ENCODE measurements at places on chromosomes 2 and 18.

DNA sequence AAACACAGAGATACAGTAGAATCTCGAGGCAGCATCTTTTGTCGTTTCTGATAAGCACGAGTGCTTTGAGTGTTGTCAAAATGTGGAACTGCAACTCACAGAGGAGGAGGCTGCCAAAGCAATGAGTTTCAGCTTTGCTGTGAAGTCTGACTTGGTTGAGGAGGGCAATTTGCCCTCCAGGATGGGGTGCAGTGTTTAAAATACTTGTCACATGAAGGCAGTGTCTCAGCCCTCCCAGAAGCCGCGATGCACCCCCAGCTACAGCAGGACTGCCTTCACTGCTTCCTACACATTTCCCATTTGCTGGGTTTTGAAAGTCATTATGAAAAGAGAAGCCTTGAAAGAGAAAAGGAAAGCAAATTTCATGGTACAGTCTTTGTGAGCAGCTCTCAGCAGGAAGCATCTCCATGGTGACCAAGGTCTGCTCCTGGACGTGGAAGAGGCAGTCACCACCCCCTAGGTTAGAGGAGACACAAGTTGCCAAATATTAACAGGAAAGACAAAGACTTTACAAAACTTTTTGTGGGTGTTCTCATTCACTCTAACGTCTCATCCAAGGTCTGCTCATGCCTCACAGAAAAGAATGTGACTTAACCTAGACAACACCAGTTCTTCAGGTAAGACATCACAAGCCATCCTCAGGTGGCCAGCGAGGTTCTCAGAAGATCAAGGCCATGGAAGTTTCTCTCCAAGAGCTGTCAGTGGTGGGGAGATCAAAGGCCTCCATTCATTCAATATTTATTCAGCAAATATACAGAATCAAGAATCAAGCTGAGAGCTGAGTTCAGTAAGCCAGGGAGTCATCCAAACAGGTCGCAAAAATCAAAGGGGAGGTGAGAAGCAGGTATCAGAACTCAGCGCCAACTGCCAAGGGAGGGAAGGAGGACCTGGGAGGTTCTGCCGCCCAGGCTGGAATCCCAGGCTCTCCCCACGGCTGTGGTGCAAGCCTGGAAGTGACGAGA is 476.0 kb downstream of the EIPR1 start:
- DNase-seq: no peak

- DNase-seq: peak; percentile 62
Measured at GRCh38 chr2:7427293-7428060, 510.3 kb downstream of the RNF144A start.

DNA sequence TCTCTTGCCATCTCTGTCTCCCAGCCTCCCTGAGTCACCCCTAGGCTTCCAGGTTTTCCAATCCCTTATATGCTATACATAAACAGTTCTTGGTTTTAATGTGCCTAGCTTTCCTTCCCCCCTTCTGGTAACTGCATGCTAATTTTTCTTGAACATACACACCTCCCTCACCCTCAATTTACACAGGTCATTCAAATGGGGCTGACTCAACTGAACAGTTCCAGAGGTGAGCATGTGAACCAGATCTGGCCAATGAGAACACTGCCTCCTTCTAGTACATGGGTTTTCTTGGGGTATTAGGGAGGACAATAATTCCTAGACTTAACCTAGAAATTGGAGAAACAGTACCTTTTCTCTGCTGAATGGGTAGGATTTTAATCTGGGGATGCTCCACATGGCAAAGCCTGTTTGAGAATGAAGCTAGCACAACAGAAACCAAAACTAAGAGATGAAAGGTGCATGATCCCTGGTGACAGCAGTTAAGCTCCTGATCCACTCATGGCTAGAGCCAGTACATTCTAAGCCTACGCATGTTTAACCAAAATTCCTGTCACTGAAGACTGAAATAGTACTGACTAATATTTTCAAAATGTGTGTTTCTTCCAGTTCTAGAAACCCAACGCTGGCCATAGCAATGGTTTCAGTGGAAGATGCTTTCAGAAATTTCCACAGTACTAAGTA is 11.8 kb downstream of the SLC25A12 start:
- DNase-seq: no peak

GRCh38 chr2:20516646-20517341 is 69.9 kb downstream of the RHOB start:
- DNase-seq: no peak

- DNase-seq: peak; percentile 27
Measured at GRCh38 chr2:222813177-222813843, 47.5 kb upstream of the ACSL3 start.

All from stimulated activated effector memory CD8-positive, alpha-beta T cell treated with anti-CD3 and anti-CD28 coated beads, Interleukin-12 subunit alpha, Interleukin-12 subunit beta, amount 100 ng/mL, for 72 hours (primary cell).